Right atrium auricular region (tissue), 2 donors: ENCODE measurements at places on chromosomes 11 and 22. TPM values are rescaled to one million over a fixed set of nuclear protein-coding genes. Genes with fewer than 3 reads are reported as not detected.

NXPE2 gene
- total RNA-seq = 0.22 TPM

DKK3 gene
- 2,934 TPM for total RNA-seq

ISX gene
- not detected for total RNA-seq

KCNA4 gene
- 5.0 TPM for total RNA-seq

CCDC116 gene
- total RNA-seq = not detected

RASD2 gene
- total RNA-seq = 3.1 TPM

PDGFB gene
- total RNA-seq = 22.0 TPM
